Naive thymus-derived CD8-positive, alpha-beta T cell (primary cell): ENCODE measurements at places on chromosomes 5 and 9. TPM values are rescaled to one million over a fixed set of nuclear protein-coding genes. Genes with fewer than 3 reads are reported as not detected.
A peak's percentile ranks its signal among the peaks of the same experiment; 100 is the strongest.

DNA sequence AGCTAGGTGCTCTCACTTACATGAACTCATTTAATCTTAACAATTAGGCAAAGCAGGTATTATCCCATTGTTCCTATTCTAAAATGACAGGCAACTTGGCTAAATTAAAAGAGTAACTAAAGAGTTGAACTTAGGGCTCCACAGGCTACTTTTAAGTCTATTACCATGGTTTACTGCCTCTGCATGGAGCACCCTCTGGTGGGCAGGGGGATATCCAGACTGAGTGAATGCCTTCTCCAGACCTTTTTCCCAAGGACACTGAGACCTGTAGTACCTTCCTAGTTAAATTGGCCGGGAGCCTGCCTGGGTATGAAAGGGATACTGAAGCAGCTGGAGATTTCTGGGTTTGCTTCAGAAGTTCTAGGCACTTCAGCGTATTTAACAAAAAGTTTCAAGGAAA is 238.1 kb downstream of the ELAVL2 start:
- no peak for DNase-seq

DNA sequence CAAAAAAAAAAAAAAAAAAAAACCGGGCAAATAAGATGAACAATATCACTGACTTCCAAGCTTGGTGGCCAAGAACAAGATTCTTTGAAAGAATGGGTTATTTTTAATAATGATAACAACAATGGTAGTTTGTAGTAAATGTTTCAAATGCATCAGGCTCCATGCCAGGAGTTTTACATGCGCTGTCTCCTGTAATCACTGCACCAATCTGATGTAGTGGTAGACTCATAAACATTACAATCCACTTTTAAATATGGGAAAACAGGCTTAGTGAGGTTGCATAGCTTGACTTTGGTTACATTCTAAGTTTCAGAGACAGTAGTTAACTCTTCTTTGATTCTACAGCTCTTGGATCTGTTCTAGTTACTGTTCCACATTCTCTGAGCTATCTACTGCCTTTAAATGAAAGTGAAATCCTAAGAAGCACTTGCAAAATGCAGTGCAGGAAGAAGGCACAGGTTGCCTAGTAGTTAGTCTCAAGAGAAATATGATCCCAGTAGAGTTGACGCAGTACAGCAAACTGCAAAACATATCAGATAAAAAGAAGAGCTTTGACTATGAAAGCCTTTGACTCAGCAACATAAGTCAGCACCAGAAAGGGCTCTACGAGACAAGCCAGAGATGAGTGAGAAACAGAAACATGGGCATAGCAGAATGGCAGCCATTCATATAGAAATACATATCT is 62.1 kb downstream of the PDE4D start:
- no peak for DNase-seq

DNA sequence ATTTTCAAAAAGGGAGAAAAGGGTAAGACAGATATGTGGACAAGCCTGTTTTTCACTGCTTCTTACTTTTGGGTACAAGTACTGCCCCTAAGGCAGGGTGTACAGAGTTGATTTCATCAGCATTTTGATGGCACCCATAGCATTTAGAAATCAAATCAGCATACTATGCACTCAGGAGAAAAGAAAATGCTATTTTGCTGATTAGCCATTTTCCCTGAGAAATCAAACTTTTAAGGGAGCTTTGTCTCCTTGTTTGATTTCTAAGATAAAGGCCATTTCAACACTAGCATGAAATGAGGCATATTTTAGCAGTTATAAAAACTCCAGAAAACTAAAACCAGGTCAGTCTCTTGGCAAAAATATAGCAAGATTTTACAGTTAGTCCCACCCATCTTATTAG is 2269.4 kb upstream of the WWC1 start:
- no peak for DNase-seq

DNA sequence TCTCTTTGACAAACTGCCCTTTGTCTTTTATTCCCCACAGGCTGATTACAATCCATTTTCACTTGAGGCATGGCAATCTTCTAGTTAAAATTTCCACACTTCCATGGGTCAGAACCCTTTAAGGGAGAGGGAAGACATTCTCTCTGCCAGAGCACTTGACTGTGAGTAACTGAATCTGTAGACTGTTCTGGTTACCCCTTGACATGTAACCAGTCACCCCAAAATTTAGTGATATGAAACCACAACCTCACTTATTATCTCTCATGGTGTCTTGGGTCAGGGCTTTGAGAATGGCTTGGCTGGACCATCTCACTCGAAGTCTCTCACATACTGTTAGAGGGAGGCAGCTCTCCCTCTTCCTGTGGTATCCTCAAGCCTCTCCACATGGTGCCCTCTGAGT is 14.0 kb downstream of the ITGA2 start:
- DNase-seq: no peak

DNA sequence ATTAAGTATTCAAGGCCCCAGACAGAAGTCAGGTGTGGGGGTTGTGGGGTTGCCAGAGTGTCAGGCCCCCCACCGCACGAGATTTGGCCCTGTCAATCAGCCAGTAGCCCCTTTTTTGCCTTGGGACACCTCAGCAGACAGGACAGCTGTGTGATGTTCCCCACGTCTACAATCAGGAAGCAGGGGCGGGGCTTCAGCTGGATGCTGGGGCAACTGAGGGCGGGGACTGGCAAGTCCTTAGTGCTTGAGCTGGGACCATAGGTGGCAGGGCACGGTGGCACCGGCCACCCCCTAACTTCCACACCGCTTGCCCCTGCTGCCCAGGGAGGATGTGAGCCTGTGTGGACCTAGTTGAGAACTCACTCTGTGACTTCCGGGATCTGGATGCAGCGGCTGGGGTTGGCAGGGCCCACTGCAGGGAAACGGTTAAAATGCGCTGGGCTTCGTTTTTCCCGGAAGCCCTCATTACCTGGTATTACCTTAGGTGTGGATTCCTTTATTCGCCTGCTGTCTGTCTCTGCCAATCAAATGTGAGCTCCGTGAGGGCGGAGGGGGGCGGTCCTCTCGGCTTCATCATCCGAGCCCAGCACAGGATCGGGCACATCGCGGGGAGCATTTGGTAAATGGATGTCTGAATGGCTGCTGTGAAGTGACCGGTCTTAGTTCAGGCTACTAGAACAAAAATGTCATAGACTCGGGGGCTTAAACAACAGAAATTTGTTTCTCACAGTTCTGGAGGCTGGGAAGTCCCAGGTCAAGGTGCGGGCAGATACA is 7.5 kb upstream of the GTF3C5 start:
- DNase-seq: no peak

DNA sequence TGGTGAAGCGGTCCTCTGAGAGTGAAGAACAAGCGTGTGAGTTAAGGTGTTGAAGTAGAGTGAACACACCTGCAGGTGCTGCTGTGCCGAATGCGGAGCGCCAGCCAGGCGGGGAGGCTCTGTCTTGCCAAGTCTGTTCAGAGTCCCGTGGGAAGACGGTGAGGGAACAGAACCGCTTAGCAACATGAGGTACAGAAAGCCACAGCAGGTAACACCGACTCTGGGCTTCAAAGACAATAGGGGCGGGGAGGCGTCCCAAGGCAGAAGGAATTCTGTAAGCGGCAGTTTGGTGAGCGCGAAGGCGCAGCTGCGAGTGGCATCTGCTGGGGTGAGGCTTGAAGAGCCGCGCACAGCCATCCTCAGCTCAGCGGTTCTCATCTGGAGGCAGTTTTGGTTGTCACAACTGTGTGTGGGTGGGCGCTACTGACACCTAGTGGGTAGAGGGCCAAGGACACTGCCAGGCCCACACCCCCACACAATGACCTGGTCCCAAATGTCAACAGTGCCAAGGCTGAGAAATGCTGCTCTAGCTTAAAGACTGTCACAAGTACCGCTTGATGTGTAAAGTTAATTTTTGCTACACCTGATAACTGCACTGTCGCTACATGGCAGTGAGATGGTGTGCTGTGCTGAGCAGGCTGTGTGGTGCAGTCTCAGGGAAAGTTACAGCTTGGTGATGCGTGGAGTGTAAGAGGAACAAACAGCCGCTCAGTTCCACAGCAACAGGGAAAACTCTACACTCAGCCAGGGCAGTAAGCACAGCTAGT is 67.4 kb upstream of the TBC1D9B start:
- peak; percentile 8 for DNase-seq

- no peak for DNase-seq
Observed at GRCh38 chr9:129919277-129919676, 84.0 kb downstream of the USP20 start.

DNA sequence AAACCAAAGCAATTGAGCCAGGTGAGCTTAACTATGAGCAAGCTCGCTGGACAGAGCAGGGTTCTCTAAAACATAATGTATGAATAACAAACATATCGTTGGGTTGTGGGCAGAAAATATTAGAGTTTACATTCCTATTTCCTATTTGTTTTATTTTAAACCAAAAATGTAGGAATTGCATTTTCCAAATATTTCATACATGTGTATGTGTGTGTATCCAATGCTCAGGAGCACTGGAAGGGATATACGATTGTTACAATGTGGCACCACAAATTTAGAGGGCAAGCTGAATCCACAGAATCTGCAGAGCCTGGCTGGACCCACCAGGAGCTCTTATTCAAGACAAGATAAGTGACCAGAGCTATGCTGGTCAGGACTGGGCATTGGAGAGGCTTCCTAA is 325.3 kb upstream of the HAPLN1 start:
- DNase-seq: no peak

- DNase-seq: no peak
Observed at GRCh38 chr9:131951905-131952304, 127.8 kb downstream of the MED27 start.

- no peak for DNase-seq
Observed at GRCh38 chr5:107519900-107520354, 150.8 kb downstream of the EFNA5 start.

DNA sequence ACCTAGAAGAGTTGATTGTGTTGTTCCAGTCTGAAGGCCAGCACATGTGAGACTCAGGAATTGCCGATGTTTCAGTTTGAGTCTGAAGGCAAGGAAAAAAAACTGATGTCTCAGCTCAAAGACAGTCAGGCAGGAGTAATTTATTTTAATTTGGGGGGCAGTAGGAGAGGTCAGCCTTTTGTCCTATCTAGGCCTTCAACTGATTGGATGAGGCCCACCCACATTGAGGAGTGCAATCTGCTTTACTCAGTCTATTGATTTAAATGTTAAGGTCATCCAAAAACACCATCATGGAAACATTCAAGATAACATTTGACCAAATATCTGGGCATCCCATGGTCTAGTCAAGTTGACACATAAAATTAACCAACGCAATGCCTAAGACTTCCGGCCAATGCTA is 288.9 kb downstream of the CDK5RAP2 start:
- DNase-seq: no peak

- no peak for DNase-seq
Observed at GRCh38 chr5:107779437-107779836, 108.7 kb upstream of the EFNA5 start.

- peak; percentile 30 for DNase-seq
Observed at GRCh38 chr9:35749515-35750255, 598 bp downstream of the RGP1 start.

GRCh38 chr5:180970336-180970735 is 18.3 kb upstream of the BTNL3 start:
- DNase-seq: no peak

- DNase-seq: no peak
Observed at GRCh38 chr5:168601972-168602371, 22.8 kb upstream of the PANK3 start.

Gene TRIM36
- total RNA-seq: 0.57 TPM

Gene ARHGEF37
- not detected for total RNA-seq

Gene HRH2
- 2.4 TPM for total RNA-seq
